Muscle of back (tissue), 13 donors: ENCODE measurements at places on chromosomes 16 and 17.
A peak's percentile ranks its signal among the peaks of the same experiment; 100 is the strongest.

DNA sequence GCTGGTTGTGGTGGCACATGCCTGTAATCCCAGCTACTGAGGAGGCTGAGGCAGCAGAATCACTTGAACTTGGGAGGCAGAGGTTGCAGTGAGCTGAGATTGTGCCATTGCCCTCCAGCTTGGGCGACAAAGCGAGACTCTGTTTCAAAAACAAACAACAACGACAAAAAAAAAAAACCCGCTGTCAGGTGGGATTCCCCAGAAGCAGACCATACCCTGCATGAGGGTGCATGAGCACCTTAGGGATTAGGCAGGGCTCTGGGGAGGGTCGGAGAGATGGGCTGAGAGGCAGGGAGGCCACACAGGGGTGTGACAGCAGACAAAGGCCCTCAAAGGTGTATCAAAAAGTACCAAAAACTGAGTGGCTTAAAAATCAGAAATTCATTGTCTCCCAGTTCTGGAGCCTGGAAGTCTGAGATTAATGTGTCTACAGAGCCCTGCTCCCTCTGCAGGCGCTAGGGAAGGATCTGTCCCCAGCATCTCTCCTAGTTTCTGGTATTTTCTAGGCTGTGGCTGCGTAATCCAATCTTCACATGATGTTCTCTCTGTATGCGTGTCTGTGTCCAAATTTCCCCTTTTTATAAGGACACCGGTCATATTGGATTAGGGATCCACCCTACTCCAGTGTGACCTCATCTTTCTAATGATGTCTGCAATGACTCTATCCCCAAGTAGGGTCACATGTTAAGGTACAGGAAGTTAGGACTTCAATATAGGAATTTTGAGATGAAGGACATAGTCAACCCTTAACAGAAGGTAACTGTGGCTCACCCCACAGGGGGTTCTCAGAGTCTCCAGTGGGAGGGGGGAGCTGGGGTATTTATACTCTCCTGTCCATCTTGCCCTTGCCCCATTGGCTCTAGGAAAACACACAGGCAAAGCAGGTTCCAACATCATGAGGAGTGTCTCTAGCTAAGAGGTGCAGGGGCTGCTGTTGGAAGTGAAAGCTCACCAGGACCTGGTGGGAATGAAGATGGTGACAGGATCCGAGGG is 13.6 kb upstream of the TVP23A start:
- DNase-seq = no peak

DNA sequence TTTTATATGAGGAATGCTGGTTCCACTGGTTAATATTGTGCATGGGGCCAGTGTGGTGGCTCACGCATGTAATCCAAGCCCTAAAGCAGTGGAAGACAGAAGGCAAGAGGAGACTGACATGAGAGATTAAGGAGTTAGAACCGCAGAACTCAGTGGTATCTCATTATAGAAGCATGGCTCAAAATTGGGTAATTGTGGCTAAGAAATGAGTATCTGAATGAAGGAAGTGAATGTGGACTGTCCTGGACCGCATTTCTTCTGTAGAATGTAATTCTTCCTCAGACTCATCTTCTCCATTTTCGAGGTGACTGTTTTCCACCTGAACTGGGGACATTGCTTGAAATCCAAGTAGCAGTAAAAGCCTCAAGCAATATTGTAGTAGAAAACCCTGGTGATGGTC is 42.6 kb upstream of the CDR2 start:
- no peak for DNase-seq

GRCh38 chr17:81424151-81425017 is 29.1 kb downstream of the BAHCC1 start:
- no peak for DNase-seq

DNA sequence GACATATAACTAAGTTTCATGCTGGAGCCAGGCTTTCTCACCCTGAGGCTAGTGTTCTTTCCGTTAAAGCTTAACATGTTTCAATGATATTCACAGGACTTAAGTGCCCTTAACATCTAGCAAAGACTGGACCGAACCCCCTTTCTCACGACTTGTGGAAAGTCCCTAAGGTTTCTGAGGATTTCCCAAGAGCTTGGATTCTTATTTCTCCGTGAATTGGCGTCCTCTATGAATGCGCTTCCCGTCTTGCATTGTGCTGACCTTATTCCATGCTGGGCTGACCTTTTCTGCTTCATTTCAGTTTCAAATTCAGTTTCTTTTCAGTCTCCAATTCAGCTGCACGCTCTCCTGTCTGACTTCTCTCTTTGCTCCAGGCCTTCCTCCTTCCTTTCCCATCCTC is 206.4 kb downstream of the HS3ST3A1 start:
- DNase-seq = no peak

- DNase-seq = peak; percentile 17
Observed at GRCh38 chr16:89958068-89958467, 9.5 kb downstream of the DEF8 start.

GRCh38 chr16:63050391-63050790 is 1014.2 kb upstream of the CDH8 start:
- no peak for DNase-seq

DNA sequence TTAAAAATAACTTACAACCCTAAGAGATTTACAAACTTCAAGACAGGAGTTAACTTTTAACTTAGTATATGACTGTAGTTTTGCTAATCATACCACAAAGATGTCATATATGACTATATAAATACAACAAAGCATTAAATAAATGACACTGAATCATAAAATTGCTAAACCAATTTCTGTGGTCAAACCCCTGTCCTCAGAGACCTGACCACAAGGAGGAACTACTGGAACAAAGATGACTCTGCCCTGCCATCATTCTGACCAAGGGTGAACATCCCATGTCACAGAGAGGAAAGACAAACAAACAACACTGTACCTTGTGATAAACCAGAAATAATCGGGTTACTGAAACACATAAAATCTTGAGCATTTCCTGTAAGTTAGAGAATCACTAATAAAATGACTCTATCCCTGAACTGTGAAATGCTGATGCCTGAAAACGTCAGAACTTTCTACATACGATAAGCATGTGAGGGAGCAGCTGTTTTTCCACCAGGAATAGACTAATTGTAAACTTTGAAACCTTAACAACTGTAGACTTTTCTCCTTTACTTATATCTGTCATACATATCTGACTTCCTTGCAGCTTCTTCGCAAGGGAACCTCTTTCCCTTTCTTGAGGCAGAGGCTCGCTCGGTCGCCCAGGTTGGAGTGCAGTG is 47.9 kb downstream of the WDR59 start:
- DNase-seq = peak; percentile 10

GRCh38 chr17:37233036-37233435 is 142.7 kb upstream of the C17orf78 start:
- DNase-seq = no peak

DNA sequence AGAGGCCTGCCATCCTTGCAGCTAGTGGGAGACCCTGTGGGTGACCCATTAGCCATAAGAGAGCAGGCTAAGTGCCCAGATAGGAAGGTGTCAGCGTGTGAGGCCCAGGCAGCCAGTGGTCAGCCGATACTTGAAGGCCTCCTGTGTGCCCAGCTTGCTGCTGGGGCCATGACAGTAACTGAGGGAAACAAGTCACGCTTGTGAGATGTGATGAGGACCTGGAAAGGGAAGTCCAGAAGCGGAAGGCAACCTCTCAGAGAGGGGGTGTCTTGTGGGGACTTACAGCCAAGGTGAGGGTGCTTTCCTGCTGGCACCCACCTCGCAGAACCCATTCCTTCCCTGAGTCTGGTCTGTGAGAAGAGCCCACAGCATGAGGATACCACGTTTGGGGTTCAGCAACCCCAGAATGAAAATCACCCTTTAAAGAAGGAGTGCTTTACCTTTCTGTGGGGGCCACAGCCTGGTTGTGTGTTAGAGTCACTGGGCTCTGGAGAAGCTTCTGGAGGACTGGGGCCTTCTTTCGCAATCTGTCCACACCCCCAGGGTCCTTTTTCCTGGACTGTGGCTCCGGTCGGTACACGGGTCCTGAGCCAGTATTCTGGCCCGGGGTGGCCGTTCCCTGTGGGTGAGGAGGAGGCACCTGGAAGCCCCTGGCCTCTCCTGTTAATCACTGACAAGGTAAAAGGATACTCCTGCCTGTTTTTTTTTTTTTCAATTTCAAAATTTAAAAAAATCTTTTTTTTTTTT is 53.9 kb downstream of the PLCG2 start:
- DNase-seq = no peak

DNA sequence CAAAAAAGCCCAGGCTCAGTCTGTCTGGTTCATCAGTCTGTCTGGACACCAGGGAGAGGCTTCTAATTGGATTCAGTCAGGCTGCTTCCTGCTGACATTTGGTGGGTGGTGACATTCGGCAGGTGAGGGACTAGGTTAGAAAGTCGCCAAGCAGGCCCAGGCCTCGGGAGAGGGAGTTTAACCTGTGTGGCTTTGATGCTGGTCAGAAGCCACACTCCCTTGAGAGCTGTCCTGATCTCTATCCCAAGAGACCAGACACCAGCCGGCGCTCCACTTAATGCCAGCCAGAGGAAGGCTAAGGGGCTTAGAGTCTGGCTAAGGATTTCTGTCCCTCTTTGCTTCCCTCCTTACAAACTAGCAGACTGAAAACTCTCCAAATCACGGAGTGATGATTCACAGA is 135.0 kb downstream of the GSG1L start:
- no peak for DNase-seq

DNA sequence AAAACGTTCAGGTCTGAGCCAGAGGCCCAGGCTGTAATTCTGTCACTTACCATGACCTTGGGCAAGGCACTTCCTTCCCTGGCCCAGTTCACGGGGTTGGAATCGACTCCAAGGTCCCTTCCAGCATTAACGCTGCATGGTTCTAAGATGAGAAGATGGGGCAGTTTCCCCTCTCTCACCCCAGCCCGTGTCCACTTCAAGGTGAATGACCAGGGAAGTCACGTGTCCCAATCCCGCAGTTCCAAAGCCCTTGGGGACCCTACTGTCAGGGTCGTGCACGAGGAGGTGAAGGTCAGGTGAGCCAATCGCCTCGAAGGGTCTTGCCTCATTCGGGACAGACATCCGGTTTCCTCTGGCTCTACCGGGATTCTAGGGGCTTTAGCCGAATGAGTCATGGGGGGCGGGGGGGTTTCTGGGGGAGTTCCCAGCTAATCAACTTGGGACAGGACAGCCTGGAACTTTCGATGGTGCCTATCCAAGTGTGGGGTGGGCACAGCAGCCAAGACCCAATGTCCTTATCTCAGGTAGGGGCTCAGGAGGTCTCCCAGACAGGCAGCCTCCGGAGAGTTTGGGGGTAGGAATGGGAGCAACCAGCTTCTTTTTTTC is 762 bp upstream of the CSF3 start:
- DNase-seq = no peak

GRCh38 chr16:25007284-25007984 is 7.7 kb downstream of the ARHGAP17 start:
- no peak for DNase-seq

DNA sequence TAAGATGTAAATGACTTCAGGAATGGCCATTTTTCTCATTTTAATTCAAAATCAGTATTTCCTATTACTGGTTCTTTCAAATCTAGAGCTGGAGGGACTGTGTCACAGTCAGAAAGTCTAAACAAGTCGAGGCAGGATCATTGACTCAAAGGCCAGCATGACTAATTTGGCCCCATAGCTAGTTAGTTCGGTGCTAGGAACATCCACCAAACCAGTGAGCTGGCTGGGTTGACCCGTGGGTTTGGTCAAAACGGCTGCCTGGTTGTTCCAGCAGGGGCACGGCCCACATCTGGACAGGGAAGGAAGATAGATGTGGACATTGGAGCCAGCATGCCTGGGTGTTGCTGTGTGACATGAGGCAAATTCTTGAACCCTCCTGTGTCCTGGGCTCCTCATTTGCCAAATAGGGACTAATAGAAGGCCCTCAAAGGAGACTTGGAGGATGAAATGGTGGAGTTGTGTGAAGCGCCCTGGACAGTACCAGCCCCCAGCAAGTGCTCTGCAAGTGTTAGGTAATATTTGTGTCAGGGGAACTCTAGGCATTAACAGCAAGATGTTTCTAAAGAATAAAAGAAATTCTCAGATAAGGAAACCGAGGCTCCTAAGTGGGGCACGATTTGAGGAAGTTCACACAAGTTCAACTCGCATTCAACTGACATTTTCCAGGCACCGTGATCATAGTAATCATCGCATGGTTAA is 46.2 kb downstream of the MEOX1 start:
- no peak for DNase-seq

DNA sequence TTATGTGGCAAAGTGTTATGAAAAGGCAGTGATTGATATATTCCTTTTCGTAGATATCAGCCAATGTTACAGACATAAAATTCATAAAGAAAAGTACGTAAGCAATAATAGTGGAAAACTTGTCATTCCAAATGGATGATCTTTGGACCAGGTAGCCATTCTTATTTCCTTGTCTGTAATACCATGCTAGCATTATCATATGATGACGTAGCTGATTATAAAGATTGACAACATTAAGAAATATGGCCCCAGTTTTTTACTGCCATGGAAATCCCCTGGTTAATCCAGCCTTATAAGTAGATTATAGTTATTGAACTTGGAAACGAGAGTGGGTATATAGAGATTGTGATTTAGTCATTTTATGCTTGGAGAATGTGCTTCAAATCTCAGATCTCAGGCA is 8.8 kb downstream of the TANC2 start:
- no peak for DNase-seq

GRCh38 chr17:78617511-78618061 is 40.4 kb upstream of the DNAH17 start:
- peak; percentile 73 for DNase-seq

GRCh38 chr17:49450735-49451134 is 36.1 kb upstream of the PHB1 start:
- no peak for DNase-seq

- no peak for DNase-seq
Observed at GRCh38 chr16:19008245-19009169, 24.8 kb downstream of the TMC7 start.

DNA sequence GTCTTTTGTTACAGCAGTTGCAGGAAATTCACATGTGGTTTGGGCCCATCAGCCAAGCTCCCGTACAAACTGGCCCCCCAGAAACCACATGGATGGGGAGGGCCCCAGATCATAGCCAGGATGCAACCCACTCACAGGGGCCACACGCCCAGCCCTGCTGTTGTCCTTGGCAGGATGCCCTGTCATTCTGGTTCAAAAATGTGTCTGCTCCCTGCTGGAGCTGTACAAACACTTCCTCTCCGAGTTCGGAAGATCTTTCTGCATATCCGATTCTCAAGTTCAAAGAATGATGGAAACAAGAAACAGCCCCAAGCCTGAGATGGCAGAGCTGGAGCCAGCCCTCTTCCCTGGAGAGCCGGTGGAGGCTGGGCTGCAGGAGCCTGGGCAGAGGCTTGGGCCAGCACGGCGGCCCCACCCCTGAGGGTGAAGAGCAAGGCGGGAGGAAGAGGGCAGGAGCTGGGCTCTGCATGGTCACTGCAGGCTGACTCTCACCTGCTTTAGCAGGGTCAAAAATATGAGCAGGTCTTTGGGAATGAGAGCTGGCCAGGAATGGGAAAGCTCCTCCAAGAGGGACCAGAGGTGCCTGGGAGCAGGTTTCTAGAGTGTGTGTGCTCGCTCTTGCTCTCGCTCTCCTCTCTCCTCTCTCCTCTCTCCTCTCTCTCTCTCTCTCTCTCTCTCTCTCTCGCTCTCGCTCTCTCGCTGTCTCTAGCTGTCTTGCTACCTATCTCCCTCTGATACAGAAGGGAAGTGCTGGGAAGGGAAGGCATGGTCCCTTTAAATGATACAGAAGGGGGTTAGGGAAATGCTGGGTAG is 34.7 kb upstream of the ENPP7 start:
- DNase-seq = peak; percentile 16
